ENCODE measurements at places on chromosomes 16 and 17. TPM values are rescaled to one million over a fixed set of nuclear protein-coding genes. Genes with fewer than 3 reads are reported as not detected.

DNA sequence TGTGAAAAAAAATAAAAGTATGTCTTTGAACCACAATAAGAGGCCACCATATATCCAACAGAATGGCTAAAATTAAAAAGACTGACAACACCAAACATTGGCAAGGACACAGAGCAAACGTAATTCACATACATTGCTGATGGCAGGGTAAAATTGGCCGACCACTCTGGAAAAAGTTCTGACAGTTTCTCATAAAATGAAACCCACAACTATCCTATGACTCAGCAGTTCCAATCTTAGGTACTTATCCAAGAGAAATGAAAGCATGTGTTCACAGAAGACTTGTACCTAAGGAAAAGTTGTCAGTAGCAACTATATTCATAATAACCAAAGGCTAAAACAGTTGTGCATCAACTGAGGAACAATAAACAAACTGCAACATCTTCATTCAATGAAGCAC, 357.3 kb upstream of the XYLT1 start:
- no peak for DNase-seq

- DNase-seq: no peak
Measured at GRCh38 chr17:2517539-2517938, 5.9 kb upstream of the METTL16 start.

GRCh38 chr16:55044201-55044975, 113.7 kb downstream of the IRX5 start:
- no peak for DNase-seq

DNA sequence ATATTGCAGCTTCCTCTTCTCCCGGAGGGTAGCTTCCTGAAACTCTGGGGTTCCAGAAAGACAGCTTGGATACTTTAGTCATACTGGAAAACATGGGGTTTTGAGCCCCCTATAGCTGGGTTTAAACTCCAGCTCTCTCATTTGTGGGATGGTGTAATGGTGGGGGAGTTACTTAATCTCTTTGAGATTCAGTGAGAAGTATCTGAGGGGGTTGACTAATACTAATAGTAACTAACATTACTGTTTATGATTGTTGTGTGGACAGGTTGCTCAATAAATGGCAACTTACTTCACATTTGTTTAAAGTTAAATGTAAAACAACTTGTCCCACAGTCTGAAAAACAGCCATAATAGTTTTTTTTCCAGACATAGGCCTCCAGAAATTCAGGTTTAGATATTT, 5.1 kb upstream of the SUZ12 start:
- no peak for DNase-seq

DNA sequence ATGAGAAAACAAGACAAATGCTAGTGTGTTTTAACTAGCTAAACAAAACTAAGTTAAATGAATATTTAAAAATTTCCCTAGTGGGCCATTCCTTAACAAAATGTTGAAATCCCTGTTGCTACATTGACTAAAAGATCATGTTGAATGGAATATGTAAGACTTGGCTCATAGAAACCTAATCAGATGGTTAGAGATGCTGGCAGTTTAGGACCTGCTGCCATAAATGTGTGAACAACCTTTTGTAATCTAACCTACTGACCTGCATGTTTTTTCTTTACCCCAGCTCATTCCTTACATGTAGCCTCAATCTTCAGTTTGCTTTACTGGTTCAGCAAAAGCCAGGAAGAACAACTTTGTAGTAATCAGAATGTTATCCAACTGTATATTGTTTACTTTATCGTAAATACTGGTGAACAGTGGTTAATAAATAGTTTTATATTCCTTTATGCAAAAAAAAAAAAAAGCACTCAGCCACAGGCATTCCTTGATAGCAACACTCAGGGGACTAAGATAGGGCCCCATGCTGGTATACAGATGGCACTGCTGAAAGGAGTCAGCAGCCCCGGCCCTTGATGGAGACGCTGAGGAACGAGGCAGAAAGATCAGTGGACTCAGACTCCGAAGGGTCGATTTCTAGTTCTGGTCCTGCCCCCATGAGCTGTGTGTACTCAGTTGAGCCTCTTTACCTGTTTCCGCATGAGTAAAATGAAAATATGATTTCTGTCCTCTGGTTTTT, 78.2 kb downstream of the MARF1 start:
- DNase-seq: no peak

GRCh38 chr17:62692159-62692651, 64.7 kb downstream of the MRC2 start:
- DNase-seq: no peak

DNA sequence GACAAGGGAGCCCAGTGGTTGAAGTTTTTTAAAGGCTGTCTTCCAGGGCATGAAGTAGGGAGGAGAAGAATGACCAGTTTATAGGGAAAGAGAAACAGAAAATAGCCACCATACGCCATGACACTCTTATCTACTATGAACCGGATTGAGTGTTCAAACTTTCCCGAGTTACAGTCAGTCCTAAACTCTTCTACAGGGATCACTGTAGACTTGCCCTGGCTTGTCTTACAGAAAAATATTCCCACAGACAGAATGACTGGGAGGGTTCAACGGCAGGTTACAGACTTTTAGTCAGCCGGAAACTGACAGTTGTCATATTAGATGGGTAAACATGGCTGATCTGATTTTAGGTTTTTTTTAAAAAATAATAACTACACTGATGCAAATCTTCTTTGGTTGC, 662.5 kb upstream of the SOX9 start:
- DNase-seq: no peak

GRCh38 chr17:5809056-5809455, 224.7 kb upstream of the NLRP1 start:
- DNase-seq: no peak

DNA sequence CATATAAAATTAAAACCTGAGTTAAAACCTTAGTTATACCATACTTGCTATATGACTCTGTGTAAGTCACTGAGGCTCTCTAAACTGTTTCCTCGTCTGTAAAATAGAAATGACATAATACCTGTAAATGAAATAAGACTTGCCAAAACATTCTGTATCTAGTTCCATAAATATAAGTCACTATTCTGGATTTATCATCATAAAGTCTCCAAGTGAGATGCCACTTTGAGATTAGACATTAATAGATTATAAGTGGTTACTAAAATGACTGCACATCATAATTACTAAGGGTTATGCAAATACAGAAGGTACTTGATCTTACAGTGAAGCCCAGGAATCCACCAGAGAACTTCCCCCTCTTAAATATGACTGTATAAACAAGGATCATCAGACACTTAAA, 12.0 kb upstream of the BRIP1 start:
- no peak for DNase-seq

GRCh38 chr17:55702150-55702549, 20.5 kb downstream of the TMEM100 start:
- DNase-seq: no peak

GRCh38 chr16:11651796-11652195, 16.5 kb upstream of the SNN start:
- DNase-seq: no peak

DNA sequence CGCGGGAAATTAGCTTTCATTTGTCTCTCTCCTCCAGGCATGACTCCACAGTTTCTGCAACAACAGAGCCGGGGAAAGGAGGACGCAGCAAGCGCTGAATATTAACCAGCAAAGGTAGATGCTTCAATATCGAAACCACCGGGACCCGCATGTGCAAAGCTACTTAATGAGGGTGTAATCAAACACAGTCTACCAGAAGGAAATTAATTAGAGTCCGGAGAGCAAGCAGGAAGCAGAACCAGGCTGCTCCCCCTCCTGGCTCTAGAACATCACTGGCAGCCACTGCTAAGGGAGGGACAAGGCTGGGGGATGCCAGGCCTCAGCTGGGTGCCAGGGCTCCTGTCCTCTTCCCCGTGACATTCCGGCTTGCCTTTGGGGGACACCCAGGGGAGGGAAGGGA, 21.7 kb downstream of the LRRC75A start:
- no peak for DNase-seq

GRCh38 chr17:80726558-80727408, 182.1 kb downstream of the RPTOR start:
- DNase-seq: no peak

DNA sequence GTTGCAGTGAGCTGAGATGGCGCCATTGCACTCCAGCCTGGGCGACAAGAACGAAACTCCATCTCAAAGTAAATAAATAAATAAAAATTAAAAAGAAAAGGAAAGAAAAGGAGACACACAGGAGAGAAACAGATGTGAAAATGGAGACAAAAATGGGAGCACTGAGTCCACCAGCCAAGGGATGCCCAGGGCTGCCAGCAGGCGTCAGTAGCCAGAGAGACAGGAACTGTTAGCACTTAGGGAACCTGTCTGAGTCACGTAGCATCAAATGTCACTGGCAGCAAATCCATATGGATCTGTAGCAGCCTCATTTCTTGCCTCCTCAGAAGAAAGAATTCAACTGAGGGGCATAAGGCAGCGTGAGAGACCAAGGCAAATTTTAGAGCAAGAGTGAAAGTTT, 79.7 kb downstream of the CYLD start:
- DNase-seq: no peak

DNA sequence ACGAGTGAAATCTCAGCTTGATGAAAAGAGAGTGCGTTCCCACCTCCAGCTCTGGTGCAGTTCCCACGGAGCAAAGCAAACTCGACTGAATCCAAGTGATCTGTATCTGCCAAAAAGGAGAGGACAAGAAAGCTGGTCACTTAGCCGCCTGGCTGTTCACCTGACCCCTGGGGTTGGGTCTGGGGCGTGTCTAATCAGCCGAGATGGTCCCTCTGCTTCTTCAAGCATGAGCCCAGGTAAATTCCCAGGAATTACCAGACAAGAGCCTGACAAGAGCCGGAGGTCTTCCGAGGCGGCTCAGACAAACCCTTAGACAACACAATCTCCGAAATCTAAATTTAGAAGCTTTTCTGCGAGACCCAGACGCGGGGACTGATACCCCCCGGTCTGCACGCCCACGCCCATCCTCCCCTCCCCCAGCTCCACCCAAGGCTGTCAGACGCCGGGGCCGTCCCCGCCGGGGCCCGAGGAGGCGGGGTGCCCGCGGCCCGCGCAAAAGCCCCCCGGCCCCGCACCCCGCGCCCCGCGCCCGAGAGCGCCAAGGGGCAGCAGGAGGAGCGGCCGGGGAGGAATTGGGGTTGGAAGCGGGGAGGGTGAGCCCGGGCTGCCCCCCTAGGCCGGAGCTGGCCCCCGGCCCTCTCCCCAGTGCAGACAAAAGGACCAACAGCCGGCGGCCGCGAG, 674 bp downstream of the ZNF821 start:
- peak; percentile 60 for DNase-seq

DNA sequence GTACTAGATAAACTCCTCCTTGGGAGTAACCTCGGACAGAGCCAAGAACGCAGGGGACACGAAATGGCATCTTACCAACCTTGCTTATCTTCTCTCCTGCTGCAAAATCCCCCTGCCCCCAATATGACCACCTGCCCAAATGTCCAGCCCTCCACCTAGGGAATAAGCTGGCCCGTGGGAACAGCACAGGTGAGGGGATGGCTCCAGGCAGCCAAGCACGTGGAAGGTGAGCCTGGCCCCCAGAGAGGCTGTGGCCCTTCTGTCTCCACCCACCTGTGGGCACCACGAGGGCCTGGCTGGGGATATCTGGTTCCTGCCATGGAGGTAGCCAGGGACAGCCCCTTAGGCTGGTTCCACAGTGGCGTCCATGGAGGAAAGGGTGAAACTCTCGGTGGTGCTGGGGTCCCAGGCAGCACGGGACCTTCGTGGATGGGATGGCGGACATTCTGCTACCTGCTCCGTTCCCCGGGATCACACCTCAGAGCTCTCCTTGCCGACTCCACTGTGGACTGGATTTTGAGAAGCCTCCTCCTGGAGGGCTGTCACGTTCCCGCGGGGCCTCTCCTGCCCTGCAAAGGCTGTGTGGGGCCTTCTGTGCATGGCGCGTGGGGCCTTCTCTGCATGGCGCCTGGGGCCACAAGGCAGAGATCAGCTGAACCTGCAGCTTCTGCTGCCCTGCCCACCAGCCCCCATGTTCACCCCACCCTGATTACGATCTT, 388.5 kb upstream of the TNRC6C start:
- no peak for DNase-seq

DNA sequence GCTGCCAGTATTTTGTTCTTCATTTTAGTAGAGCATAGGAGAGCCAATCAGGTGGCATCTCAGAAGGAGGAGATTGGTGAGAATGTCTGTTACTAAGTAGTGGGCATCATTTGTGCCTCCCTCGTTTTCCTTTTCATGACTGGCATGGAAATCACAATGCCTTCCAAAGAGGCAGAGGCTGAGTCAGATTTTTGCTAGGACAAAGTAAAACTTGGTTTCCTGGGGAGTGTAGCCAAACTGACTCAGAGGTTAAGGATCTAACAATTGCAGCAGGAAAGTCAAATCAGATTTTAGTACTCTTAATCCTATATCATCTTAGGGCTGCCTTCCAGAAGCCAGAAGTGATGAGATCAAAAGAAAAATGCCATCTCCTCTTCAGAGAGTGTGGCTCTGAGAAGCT, 138.7 kb downstream of the ANKFN1 start:
- no peak for DNase-seq

DNA sequence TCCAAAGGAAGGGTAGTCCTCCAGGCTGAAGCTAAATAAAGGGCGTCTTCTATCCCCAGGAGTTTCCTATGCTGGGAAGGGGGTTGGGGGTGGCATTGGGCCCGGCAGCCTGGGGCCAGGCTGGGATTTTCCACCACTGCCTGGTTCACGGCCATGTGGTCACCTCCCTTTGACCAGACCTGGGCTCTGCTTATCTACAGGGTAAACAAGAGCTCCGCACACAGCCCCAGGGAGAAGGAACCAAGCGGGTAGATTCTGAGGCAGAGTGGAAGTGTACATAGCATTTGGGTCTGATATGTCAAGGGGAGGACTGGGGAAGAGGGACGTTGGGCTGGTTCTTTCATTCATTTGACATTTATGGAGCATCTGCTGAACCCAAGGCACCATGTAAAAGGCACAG, 27.2 kb upstream of the TMEM220 start:
- DNase-seq: no peak

- DNase-seq: no peak
Measured at GRCh38 chr17:32849879-32850278, 27.0 kb downstream of the MYO1D start.

DNA sequence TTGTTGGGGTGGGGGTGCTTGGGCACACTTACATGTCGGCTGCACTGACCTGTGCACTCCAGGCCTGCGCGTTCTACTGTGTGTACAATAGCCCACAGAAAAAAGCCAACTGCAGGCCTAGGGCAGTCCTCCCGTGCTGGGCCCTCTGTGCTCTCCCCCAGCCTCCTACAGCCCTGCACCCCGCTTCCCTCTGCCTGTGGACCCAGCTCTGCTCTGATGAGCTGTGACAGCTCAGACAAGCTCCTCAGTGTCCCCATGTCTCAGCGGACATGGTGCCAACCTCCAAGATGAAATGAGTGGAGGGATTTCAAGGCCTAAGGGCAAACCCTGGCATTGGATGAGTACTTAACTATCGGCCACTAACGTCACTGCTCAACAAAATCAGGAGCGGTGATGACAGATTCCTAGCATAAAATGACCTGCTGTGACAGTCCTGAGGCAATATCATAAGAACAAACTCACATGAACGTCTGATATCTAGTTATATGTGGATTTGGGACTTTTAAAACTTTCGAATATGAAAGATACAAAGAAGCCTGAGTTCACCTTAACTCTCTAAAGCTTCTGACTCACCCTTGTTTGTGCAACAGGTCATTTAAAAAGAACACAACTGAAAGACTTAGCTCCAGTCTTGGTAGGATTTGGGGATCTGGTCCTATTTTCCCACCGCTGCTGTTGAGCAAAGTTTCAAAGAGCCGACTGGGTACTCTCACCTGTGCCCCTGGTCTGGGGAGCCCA, 34.7 kb downstream of the CCDC57 start:
- DNase-seq: no peak

- DNase-seq: no peak
Measured at GRCh38 chr16:69424935-69425784, 741 bp downstream of the CYB5B start.

EVPLL gene
- total RNA-seq: not detected

CCL7 gene
- total RNA-seq: 0.66 TPM

CAPNS2 gene
- not detected for total RNA-seq

NKD1 gene
- 0.32 TPM for total RNA-seq

NPIPB9 gene
- total RNA-seq: not detected

JPH3 gene
- 0.06 TPM for total RNA-seq

PPP1R27 gene
- total RNA-seq: 976 TPM

Measured in psoas muscle (tissue), 8 donors.